ENCODE measurements at places on chromosomes 6 and 20.

- no peak for DNase-seq
These were observed 530 bp upstream of the NEDD9 start for GRCh38 chr6:11232770-11233626.

- no peak for DNase-seq
These were observed 379.9 kb downstream of the C6orf118 start for GRCh38 chr6:164929408-164929977.

DNA sequence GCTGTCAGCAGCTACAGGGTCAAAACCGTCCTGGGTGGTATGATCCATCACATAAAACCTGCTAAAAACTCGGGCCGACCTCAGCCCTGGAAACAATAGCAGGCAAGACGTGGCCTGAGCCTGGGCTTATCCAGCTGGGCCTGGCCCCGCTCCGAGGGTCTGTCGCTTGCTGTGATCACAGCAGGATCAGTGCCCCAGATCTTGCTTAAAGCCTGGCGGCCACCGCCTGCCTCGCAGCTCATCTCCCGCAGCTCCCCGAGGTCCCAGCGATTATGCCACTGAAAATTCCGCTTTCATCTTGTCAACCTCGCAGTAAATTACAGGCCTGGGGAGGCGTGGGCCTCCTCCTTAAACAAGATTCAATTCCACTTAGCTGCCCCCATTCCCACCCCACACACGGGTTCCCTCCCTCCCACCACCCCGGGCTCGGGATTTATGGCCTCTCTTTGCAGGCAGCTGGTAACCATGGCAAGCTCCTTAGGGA, 40.1 kb downstream of the CDH22 start:
- DNase-seq: no peak

DNA sequence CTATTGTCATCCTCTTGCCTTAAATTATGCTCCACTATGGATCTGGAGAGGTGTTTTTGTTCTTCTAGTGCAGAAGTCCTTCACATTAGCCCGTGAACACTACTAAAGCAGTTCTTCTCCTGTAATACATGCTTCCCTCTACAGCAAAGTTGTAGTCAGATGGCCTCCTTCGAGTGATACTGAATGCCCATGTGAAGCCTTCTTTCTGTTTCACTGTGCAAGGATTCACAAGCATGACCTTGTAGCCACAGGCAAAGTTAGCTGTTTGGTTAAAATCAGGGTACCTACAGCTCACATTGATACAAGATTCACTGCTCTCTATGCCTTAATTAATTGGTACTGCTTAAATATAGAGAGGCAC, 47.6 kb downstream of the ARHGAP18 start:
- no peak for DNase-seq

- DNase-seq: no peak
These were observed 1276.8 kb upstream of the ADGRB3 start for GRCh38 chr6:67358241-67358640.

GRCh38 chr6:118668761-118669385, 17.5 kb upstream of the CEP85L start:
- DNase-seq: no peak

- DNase-seq: no peak
These were observed 13.8 kb downstream of the MMP24 start for GRCh38 chr20:35240083-35240810.

DNA sequence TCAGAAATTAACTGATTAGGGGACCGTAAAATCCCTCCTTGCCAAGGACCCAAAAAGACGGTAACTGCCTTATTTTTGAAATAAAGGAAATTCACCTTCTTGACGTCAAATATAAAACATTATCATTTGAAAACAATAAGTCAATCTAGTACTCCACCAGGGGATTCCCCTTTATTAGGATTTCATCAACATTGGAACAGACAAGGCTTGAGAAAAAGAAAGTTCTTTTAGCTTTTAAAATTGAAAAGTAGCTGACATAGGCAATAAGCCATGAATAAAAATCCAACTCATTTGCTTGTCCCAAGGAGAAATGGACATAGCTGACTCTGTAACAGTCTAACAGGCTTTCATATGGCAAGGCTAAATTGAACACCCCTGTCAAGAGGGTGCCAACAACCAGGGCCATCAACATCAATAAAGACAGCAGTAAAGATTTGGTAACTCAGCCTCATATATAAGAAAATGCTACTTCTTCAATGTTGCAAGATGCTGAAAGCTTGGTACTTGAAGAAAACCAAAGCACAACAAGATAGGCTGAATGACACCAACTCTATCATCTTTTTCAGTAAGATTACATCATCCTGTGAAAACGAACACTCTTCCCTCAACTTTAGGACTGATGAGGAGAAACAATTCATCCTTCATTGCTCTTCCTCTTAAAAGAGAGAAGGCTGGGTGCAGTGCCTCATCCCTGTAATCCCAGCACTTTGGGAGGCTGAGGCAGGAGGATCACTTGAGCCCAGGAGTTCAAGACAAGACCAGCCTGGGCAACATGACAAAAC, 121.0 kb upstream of the PRDM1 start:
- DNase-seq: no peak

GRCh38 chr6:168188369-168189199, 109.6 kb upstream of the FRMD1 start:
- no peak for DNase-seq

DNA sequence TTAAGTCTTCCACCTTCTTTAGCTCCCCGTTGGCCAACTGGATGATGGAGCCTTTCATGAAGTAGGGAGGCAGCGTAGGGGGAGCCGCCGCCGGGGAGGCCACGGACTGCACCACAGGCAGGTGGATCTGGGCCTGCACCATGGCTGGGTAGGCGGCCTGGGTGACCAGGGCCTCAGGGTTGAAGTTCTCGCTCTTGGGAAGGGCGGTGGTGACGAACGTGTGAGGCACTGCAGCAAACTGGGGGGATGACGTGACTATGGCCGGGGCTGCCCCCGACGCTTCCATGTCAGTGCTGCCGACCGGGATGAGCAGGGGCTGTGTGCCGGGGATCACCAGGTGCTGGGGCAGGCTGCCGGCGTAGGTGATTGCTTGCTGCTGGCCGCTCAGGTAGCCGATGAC, 88.1 kb downstream of the GMPR start:
- no peak for DNase-seq

GRCh38 chr6:161356167-161356854, 82.5 kb upstream of the AGPAT4 start:
- no peak for DNase-seq

DNA sequence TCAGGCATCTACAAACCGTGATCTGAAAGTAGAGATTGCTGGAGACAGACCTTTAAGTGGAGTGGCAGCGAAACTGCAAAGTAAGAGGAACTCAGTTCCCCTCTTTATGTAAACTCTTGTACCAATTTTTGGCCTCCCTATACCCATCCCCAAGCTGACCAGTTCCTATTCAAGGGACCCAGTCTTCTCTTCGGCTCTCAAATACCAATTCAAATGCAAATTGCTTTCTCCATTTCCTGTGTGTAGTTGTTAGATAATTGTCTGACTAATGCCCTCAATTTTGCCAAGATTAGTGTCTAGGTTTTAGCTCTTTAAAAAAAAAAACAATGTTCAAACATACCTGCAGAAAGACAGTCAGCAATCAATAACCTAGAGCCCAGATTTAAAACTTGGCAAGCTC, 150.9 kb downstream of the EYA4 start:
- DNase-seq: no peak

- peak; percentile 18 for DNase-seq
These were observed 367.6 kb upstream of the JAG1 start for GRCh38 chr20:11041396-11041795.
